ENCODE measurements at places on chromosomes 12 and 14. TPM values are rescaled to one million over a fixed set of nuclear protein-coding genes. Genes with fewer than 3 reads are reported as not detected.

DNA sequence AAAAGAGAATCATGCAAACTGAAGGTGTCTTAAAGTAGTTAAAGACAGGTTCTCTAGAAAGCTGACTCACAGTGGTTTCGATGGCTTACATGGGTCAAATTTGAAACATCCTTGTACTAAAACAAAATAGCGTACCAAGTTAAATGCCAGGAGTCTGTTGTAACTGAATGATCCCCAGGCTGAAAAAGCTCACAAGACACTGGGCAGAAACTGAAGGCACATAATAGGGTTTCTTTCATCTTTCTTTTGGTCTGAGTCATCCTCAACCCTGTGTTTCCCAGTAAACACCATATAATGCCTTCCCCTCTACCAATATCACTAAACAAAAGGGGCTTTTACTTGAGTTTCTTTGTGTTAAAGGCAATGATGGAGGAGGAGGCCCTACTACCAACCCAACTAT lies 12.8 kb downstream of the ZFYVE1 start:
- no peak for DNase-seq

GRIN2B gene
- total RNA-seq: not detected

C1RL gene
- total RNA-seq: 19.7 TPM

ZDHHC17 gene
- 50.2 TPM for total RNA-seq

- no peak for DNase-seq
These were observed 148.9 kb downstream of the CHST11 start for GRCh38 chr12:104605685-104606084.

MYF5 gene
- not detected for total RNA-seq

DNA sequence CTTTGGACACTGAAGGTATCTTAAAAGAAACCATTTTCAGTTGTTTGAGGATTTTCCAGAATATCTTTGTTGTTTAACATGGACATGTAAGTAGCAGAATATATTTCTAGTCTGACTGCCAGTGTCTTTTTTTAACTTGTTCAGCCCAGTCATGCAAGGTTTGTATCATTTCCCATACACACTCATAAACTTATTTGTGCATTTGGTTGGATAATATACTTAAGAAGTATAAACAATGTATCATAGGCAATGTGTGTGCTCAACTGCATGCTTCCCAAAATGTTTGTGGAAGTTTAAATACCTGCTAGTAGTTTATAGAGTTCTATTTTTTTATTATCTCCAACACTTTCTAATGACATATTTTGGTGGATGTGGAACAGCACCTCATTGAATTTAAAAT lies 707.4 kb upstream of the FBXO33 start:
- no peak for DNase-seq

DNA sequence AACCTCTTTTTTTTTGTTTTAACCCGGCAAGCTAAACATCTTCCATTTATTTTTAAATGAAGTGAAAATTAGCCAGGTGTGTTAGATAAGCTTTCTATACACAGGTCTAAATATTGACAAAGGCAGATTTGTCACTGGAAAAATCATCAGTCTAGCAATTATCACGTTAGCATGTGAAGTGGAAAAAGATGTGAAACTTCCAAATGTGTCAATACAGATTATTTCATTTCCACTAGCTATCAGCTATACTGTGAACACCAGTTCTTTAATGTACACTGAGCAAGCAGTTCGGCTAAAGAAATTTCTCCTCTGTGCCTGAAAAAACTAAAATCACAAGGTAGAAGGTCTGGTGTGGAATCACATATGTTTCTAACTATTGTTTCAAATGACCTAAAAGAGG lies 96.6 kb upstream of the G2E3 start:
- no peak for DNase-seq

TAS2R42 gene
- total RNA-seq: not detected

DNA sequence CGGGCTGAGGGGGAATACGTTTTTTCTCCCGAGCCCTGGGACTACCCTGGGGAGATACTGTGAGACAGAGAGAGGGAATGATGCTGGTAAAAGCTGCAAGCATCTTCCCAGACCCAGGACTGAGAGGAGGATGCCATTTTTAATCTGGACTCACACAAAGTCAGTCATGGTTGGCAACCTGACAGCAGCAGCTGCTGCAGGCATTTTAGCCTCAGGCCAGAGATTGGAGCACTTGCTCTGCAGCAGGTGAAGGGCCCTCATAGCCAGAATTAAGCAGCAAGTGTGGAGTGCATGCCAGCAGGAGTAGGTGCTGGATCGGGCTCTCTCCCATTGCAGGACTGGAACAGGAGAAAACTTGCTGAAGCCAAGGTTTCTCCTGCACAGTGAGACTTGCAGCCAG lies 361.1 kb upstream of the CLEC14A start:
- no peak for DNase-seq

DNA sequence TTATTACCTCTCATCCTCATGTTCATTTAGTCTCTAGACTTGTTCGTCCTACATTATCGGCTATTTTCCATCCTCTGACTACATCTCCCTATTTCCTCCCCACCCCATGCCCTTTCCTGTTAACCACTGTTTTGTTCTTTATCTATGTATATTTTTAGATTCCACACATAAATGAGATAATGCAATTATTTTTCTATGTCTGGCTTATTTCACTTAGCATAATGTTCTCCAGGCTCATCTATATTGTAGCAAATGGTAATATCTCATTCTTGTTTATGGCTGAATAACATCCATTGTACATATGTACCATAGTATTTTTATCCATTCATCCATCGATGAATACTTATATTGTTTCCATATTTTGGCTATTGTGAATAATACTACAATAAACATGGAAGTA lies 84.6 kb upstream of the PTPRR start:
- no peak for DNase-seq

TAS2R43 gene
- total RNA-seq: 1.3 TPM

DNA sequence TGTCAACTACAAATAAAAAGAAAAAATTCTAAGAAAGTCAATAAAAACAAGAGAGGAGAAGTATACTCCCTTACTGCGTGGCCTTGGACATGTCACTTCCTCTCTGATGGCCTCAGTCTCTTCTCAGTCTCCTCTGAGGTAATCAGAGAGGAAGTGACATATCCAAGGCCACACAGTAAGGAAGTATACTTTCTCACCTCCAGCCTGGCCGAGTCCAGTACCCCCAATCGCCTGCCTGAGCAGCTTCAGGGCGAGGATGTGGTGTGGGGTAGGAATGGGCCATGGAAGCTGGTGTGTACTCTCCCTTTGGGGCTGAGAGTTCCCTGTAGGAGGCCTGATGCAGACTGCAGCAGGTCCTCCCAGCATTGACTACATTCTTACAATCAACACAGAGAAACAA lies 15.8 kb downstream of the VDR start:
- no peak for DNase-seq

DNA sequence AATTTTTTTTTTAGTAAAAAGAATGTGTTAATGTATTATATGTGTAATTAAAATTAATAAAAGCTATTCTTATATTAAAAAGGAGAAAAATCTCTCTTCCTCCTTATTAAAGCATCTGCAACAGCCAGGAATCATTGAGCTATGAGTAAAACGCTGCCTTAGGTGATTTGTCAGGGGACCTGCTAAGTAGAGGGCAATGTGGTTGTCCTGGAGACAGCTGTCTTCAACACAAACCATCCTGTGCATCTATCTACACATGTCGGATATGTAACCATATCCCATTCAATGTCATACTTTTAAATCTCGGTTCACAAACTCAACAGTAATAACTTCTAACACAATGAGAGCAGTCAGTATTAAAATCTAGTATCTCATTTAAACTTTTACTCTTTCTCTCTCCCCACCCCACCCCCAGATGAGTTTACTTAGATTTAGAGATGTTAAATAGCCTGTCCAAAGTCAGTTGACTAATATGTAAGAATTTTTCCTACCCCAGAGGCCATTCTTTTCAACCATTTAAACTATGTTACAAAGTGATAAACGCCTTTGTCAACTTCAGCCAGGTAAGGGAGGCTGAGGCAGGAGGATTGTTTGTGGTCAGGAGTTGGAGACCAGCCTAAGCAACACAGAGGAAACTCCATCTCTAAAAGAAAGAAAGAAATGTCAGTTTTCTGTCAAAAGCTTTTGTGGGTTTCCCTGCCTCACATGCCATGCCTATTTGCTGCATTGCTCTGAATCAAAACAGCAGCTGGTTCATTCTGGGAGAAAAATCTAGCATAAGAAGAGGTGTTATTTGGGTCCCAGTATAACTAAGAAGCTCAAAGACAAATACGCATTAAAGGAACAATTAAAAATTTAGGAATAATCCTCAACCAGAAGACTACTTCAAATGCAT lies 413.7 kb upstream of the CCDC196 start:
- no peak for DNase-seq

SCNN1A gene
- total RNA-seq: not detected

- DNase-seq: no peak
These were observed 240.0 kb upstream of the FOXN3 start for GRCh38 chr14:89657014-89657413.

DCAF4 gene
- 12.8 TPM for total RNA-seq

NINJ2 gene
- total RNA-seq: 0.66 TPM

GRCh38 chr14:68995731-68996130 lies 16.6 kb upstream of the ACTN1 start:
- DNase-seq: no peak

MUCL1 gene
- not detected for total RNA-seq

- DNase-seq: no peak
These were observed 40.6 kb upstream of the RPH3A start for GRCh38 chr12:112750971-112751370.

GRCh38 chr12:112599871-112600270 lies 181.1 kb downstream of the PTPN11 start:
- no peak for DNase-seq

CELA1 gene
- total RNA-seq: not detected

DNA sequence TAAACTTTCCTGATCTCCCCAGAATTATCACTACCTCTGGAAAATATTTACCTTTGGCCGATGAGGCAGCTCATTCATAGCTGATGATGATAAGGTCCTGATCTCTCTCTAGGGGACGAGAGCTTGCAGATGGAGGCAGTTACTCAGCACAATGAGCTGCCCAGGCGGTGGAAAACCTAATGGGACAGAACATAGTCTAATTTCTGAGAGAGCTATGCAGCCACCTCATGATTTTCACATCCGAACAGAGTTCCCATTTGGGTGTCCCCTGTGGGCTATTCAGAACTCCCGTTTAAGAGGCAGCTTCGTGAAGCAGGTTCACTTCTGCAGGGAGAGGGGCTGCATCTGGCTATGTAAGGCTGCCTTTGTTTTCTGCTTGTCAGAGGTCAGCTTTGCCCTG lies 724.6 kb upstream of the TMEM132C start:
- no peak for DNase-seq

- DNase-seq: no peak
These were observed 7.4 kb upstream of the CD9 start for GRCh38 chr12:6192604-6193380.

DNA sequence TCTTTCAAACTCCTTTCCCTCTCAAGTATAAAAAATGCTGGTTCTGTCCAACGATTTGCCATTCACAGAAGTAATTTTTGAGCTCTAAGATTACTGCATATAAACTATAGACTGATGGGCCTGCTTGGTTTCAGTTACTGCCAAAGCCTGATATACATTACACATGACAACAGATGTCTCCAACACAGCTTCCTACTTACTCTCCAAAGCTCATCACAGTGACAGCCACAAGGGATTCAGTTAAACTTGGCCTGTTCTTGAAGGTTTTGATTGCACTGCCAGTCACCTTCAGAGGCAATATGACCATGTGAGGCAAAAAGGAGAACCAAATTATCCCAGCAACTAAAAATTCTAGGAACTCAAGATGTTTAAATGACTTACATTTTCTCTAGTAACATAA lies 30.1 kb downstream of the STXBP6 start:
- no peak for DNase-seq

DNA sequence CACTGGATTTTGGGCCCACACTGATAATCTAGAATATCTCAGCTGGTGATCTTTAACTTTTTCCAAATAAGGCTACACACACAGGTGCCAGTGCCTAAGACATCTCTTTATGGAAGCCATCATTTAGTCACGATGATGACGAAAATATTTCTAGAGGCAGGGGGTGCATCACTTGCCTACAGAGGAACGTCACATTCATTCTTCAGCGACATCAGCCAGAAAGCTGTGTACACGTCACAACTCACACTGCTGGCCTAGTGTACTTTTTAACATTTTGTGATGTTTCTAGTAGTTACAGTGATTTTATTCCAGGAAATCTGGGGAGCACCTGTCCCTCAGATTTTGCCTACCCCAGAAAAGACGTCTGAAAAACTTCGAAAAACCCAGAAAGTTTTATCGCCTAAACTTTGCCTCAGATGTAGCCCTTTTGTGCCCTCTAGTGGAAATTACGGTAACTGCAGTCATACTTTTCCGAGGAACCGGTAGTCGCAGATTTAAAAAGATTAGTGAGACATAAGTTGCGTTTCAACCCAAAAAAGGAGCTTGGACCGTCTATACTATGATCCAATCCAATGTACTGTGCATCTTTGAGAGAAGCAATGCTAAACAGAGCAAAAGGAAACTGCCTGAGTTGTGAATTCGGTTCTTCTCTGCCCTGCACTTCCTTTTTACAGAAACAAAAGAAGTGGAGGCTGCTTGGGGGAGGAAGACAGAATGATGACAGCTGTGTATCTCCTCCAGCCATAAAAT lies 64.3 kb upstream of the STON2 start:
- DNase-seq: no peak

DNA sequence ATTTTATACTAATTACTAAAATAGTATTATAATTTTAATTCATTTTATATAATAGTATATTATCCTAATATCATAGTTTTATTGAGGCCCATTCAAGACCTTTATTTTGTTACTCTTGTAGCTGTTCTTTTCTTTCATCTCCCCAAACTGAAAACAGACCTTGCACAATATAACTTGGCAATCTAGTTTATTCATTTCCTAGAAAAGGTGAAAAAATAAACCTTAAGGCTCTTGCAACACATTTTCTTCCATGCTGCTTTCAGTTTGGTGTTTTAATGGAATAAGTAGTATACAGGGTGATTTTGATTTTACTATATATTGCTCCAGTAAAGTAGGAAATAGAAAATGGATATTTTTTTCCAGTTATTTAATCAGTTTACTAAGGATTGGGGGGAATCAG lies 174.0 kb downstream of the SLC2A13 start:
- DNase-seq: no peak

DNA sequence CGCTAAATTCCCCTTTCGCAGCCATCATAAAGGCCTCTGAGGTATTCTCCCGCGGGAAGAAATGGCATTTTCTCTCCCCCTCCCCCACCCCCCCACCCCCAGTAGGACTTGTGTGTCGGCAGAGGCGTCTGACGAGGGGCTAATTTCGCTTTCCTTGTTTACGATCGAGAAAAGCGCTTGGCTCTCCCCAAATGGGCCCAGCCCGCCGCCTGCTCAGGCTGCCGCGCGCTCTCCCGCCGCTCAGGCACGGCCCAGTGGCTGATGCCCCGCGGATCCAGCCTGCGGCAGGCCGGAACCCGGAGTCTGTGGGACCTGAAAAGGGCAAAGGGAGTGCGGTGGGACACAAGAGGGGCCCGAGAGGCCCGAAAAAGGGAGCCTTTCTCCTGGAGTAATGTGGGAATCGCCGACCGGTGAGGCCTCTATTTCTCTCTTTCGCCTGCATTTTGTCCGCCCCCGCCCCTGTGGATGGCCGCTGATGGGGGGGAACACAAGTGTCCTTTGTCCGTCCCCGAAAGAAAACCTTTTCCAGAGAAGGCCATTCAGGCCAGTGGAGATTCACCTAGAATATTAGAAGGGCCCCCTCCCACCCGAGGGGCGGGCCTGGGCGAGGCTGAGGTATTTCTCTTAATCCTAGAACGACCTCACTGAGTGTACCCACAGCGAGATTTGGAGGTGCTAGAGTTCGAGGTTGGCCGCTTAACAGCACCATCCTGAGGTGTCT lies 9.0 kb upstream of the HOXC6 start:
- DNase-seq: no peak

IGF1 gene
- total RNA-seq: 0.20 TPM
